ENCODE measurements at places on chromosomes 6 and 20.

GRCh38 chr6:112233847-112234246, 20.5 kb downstream of the LAMA4 start:
- no peak for DNase-seq

DNA sequence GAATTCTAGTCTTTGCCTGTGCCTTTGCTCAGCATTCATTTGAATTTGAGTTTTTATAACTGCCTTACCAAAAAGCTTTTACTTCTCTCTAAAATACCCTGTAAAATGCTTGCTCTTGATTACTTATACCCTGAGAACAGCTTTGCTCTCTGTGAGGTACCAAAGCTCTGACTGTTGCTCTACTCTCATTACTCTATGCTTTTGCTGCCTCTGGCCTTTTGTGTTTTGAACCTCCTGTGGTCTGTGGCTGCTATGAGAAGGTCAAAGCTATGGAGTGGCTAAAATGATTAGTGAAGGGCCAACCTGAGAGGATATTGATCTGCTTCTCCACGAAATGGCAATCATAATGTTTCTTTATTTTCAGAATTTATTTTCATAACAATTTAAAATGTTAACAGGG, 375.6 kb upstream of the IMPG1 start:
- no peak for DNase-seq

DNA sequence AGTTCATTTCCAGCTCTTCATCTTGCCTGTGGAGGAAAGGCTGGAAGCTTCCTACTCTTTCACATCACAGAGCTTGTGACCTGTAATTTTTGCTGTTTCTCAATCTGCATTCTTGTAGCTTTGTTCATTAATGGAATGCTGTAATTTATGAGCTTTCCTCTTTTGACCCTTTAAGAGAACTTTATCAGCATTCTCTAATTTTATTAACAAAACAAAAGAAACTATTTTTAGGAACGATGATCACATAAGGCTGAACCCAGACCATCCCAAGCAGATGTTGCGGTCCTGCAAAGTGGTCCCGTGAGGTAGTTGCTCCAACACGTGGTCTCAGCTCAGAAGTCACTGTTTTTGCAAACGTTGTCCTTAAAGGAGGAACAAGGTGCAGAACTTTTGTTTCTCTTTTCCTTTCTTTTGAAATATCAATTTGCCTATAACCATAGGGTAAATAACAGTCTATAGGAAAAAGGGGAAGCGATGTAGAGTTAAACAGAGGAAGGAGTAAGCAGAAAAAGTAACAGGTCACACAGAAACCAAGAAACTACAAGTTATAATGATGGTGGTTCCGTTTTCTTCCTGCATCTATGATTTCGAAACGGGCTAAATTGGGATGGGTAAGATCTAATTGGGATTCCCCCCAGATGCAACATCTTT, 121.3 kb upstream of the PHACTR1 start:
- no peak for DNase-seq

- DNase-seq: peak; percentile 76
These were observed 20.0 kb upstream of the TRIM27 start for GRCh38 chr6:28943557-28944411.

DNA sequence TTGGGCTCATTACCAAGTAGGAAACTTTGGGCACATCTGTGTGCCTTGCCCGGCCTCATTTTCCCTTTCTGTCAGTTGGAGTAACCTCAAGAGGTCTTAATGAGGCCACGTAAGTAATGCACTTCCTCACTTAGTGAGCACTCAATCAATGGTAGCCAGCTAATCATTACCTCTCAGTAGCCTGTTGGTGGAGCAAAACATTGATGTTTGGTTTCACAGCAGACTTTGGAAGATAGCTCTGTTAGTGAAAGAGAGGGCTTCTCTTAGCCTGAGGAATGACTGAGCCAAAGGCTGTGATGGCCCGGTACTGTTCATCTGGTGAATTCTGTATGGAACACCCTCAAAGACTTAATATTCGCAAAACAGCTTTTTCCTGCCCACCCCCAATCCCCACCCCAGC, 55.9 kb upstream of the ID4 start:
- DNase-seq: no peak

DNA sequence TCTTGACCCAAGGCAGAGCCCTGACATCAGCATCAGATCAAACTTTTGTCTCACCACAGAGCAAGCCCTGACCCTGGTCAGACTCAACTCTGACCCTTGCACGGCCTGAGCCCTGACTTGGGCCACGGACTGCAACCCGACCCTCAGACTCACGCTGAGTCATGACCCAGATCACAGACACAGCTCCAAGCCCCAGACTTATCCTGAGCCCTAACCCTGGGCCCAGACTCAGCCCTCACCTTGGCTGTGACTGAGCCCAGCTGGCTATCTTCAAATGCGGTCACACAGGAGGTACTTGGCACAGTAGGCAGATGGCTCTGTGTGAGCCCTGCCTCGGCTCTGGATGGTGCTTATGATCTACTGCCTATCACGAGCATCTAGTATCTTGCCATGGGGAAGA, 602.3 kb downstream of the PTPRT start:
- DNase-seq: no peak

DNA sequence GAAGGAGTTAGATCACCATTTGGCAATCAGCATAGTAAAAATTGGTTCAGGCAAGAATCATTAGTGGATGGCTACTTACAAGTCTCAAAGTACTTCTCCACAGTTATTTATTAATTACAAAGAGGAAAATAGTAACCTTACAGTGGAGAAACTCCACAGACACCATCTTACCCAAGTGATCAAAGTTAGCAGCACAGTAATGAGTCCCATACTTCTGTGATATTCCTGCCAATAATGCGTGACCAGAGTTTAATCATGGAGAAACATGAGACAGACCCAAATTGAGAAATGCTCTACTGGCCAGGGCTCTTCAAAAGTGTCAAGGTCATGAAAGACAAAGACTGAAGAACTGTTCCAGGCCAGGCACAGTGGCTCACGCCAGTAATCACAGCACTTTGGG, 9.5 kb downstream of the TBC1D7 start:
- DNase-seq: no peak

DNA sequence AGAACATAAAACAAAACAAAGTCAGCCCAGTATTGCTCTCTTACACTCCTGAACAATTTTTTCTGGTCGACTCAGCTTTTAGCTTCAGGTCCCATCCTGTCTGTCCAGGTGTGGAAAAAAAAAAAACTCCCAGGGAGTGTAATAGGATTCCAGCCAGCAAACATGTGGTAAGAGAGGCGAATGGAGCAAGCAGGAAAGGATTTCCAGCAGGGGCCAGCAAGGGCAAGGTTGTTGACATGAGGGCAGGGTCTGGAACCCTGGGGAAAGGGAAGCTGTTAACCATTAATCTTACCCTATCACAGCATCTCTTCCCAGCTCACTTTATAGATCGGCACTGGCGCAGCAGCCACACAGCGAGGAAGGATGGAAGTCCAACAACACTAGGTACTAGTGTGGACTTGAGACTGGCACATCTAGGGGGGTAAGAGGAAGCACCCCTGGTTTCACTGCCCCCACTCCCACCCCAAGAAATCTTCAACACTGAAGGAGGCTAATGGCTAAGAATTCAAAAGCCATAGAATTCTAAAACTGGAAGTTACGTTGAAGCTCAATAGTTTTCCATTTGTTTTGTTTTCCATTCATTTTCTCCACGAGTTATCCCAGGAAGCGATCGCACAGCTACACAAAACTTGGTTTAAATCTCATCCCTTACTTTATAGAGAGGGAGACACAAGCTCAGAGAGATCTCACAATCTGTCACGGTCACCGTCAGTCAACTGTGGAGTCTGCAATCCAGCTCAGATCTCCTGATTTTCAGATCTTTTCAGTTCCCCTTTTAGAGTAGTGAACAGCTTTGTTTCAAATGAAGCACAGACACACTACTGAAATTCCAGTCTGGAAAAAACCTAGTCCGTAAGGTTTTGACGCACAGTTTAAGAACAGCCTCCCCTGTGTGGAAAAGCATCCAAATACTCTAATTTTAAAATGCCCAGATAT, 53.3 kb downstream of the SLC22A23 start:
- no peak for DNase-seq

DNA sequence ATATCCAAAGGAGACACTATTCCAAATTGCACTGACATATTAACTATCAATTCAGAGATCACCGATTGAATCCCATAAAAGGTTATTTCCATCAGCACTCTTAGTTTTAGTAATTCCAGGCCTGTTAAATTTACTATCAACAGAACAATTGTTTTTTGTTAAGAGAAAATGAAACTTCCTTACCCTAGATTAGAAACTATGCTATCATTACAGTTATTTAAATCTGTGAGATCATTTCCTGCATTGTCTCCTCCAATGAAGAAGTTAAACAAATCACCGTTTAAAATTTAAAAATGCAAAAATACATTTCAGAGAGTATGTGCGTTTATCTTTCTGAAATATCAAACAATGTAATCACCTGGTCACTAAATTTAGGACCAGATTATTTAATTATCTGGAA, 57.5 kb downstream of the HIVEP2 start:
- DNase-seq: no peak

DNA sequence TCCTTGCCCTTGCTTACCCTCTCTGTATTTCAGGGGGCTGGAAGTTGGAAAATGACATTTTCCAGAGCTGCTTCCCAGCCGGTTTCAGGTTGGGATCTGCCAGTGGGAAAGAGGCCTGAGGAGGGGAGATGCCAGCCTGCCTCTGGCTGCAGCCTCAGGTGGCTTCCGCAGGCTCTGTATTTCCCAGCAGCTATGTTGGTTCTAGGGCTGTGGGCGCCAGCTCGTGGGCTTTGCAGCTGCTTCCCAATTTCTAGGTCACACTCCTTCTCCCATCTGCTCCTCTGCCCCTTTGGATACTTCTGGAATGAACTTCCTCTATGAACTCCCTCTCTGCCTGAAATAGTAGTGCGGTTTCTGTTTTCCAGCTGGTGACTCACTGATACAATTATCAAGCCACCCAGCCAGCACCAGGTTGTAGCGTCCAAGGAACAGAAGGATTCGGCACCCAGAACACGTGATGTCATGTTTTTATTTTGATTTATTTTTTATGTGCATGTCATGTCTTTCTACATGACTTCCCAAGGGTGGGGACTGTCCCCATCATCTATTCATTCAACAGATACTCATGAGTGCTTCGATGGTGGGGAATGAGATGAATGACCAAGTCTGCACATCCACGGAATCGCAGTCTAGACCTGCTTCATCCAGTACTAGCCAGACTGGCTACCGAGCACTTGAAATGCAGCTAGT, 38.0 kb downstream of the TGM2 start:
- DNase-seq: no peak

DNA sequence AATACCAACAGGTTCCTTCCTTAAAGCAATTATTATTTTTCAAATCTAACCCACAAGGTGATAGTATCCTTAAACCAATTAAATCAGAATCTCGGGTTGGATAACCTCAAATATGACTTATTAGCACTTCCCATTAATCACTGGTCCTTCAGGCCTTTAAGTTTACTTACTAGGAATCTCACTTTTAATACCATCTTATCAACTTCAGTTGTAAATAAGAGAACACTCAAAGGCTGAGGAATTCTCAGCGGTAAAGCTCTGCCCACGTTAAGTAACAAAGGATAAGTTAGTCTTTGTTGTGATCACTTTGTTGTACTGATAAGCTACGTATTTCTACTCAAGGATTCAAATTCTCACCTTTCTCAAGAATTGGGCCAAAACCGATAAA, 82.0 kb downstream of the OR2B2 start:
- DNase-seq: no peak

DNA sequence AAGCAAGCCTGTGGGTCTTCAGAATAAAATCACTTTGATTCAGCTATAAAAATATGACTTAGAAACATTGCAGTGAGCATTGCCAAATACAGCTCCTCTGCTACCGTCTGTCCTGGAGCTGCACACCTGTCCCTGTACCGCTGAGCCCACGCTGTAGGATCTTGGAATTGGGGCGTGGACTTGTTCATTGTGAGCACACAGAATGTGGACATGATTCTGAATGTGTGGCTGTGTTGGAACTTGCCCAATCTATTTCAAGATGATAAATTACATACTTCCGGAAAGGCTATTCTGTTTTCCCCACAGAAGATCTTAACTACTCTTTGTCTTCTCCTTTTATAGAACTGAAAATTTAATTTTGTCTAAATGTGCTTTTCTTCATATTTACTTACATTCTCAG, 107.3 kb downstream of the UST start:
- DNase-seq: no peak

- DNase-seq: no peak
These were observed 378.2 kb upstream of the SULF2 start for GRCh38 chr20:48163505-48163904.

GRCh38 chr20:2745936-2746635, 53.5 kb downstream of the EBF4 start:
- DNase-seq: no peak

DNA sequence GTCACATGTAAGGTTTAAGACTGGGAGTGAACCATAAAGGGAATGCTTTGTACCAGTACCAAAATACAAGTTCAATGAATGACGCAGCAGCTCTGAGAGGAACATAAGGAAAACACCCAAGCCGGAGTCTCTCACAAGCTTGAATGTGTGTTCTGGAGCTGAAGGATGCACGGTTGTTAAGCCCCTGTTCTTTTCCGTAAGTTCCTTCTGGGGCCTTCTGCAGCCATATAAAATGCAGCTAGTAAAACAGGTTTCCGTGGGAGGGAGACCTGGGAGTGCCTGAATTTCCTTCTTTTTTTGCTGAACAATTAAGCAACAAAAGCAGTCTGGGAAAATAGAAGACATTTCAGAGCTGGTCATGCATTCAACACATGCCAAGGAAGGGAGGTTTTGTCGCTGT, 73.2 kb upstream of the JAG1 start:
- DNase-seq: no peak

GRCh38 chr6:117591405-117591804, 10.9 kb downstream of the GOPC start:
- DNase-seq: no peak

GRCh38 chr20:50588034-50588736, 78.0 kb downstream of the PTPN1 start:
- peak; percentile 34 for DNase-seq

DNA sequence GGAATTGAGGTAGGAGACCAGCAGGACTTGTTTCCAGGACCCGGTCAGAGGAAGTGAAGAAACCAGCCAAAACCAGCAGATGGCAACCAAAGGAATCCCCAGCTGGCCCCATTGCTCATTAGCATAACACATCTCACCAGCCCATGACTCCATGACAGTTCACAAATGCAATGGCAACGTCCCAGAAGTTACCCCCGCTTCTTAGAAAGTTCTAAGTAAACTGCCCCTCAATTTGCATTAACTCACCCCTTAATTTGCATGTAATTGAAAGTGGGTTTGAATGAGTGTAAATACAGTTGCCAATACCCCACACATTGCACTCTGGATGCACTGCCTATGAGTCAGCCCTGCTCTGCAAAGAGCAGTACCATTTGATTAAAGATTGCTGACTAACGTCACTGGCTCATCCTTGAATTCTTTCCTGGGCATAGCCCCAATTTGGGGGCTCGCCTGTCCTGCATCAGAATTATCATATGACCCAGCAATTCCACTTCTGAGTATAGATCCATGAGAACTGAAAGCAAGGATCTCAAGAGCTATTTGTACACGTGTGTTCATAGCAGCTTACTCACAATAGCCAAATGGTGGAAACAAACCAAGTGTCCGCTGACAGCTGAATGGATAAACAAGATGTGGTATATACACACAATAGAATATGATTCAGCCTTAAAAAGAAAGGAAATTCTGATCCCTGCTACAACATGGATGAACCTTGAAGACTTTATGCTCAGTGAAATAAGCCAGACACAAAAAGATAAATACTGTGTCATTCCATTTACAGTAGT, 36.4 kb downstream of the MYLK4 start:
- DNase-seq: no peak

GRCh38 chr6:133741375-133741861, 147.5 kb upstream of the TCF21 start:
- peak; percentile 59 for DNase-seq

GRCh38 chr6:43129434-43130194, 41.5 kb upstream of the SRF start:
- DNase-seq: peak; percentile 18
